ENCODE measurements at places on chromosomes 5 and 9.

DNA sequence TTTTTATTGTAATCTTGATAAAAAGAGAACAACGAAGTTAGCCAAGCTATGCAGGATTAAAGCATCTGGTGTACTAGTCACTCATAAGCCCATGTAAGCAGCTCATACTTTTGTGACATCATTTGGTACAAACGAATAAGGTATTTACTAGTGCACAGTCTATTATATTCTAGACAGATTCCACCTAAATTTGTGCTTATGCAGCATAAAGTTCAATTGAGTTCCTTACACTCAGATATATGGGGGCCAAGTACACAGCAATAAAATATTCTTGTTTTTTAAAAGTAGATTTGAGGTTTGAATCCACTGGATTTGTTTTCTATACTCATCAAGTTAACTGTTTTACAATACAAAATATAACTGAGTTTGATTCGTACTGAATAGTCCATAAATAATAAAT is 1621.2 kb downstream of the MAT2B start:
- no peak for DNase-seq

DNA sequence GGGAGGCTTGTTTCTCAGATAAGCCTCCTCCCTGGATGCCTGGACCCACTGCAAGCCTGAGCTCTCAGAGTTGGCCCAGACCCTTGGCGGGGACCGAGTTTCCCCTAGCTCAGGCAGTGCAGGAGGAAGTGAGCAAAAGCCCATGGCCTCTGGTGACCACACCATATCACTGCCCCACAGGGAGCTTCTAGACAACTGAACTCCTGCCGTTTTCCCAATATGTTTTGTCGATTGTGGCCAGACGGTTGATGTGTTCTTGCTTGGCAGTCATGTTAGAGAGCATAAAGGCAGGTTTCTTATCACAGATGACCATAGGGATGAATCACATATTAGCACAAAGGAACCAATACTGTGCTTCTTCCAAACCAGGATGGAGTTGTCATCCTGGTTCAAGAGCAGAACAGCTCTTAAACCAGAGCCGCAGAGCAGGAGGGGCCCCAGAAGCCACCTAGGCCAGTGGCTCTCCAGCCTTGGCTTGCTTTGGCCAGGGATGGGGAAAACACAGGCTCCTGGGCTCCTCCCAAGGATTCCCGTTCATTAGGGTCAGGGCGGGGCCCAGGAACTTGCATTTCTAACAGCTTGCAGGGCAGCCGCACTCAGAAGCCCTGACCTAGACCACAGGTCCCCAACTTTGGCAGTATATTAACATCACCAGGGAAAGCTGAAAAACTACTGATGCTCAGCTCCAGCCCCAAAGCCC is 113.1 kb upstream of the TBC1D2 start:
- no peak for DNase-seq

DNA sequence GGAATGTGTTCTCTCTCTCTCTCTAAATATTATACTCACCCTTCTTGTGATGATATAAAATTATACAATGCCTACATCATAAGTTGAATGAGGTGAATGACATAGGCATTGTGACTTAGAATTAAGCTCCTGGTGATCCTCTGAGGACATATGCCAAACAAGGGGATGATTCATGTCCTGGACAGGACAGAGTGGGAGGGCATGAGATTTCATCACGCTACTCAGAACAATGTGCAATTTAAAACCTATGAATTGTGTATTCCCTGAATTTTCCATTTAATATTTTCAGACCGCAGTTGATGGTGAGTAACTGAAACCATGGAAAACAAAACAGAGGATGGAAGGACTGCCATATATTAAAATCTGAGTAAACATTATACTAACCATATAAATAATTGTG is 782.2 kb upstream of the NUDT12 start:
- DNase-seq = no peak

GRCh38 chr5:74870299-74871067 is 4.3 kb upstream of the FAM169A start:
- DNase-seq = no peak

GRCh38 chr9:16386007-16386826 is 484.3 kb downstream of the BNC2 start:
- DNase-seq = no peak

GRCh38 chr5:123035918-123036390 is 571 bp downstream of the PPIC start:
- DNase-seq = no peak

DNA sequence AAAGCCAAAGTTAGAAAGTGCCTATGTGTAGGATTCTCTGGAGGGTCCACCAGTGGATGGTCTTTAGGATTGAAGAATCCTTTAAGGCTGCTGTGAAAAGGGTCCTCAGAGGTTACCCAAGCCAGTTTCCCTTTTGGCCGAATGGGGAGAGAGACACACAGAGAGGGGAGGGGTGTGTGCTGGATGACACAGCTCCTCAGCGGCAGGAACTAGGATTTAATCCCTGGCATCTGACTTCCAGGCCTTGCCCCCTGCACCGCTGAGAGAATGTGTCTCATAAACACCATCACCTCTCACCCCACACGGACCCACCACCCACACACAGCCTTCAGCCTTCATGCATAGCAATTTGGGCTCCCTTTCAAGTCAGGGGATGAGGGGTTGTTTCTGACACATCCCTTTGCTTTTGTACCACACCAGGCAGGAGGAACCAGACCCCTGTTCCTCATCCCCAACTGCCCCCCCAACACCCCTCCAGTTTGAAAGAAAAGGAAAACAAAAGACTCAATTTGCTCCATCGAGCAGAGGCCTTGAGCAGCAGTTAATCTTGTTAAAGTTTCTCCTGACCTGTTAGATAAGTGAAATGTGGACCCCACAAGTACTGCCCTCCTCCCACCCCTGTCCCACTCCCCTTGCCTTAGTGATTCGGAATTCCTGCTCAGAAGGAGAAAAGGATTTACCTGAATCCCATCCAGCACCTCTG is 4.0 kb downstream of the PAPPA start:
- no peak for DNase-seq

DNA sequence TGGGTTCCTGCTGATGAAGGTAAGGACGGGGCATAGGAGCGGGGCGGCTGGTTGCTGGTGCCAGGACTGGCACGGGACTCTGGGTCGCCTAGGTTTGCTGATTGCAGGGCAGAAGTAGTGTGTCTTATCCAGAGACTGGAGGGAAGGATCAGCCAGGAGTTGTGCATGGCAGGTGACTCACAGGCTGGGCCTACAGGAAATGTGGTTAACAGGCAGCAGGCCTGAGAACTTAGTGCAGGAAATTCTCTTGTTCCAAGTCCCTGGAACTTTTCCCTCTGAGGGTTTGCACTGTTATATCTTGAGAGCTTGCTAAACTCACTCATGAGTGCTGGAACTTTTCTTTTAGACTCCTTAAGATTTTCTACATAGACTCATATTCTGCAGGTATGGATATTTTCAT is 95.1 kb downstream of the ANXA2R start:
- DNase-seq = no peak

DNA sequence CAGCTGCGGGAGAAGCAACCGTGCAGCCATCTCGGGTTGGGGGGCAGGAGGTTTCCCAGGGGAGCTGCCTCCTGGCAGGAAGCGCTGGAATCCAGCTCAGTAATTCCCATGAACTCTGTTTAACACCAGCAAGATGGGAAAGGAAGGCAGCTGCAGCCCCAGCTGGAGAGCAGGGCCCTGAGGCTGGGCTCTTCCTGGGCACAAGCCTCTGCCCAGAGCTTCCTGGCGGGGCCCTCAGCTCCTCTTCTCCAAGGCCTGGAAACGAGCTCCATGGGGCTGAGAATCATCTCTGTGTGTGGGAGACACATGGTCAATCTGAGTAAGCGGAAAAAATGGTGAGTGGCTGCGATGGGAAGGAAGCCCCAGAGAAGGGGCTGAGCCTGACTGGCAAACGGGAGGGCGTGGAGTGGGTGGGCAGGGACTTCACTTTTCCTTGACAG is 6.3 kb downstream of the MRPL36 start:
- DNase-seq = no peak

DNA sequence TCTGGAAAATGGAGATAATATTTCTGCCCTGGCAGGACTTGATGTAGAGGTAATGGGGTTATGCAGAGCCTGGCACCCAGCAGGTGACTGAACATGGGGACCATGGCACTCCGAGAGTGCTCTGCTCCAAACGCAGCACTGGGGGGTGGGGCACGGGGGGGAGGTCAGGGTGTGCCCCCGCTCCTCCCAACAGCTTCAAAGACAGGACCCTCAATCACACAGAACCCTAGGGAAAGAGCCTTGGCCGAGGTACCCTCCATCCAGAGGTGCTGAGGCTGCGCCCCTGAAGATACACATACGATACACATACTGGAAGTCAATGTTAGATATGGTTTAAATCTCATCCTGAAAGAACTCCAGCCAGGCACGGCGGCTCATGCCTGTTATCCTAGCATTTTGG is 26.6 kb upstream of the CEP72 start:
- no peak for DNase-seq

DNA sequence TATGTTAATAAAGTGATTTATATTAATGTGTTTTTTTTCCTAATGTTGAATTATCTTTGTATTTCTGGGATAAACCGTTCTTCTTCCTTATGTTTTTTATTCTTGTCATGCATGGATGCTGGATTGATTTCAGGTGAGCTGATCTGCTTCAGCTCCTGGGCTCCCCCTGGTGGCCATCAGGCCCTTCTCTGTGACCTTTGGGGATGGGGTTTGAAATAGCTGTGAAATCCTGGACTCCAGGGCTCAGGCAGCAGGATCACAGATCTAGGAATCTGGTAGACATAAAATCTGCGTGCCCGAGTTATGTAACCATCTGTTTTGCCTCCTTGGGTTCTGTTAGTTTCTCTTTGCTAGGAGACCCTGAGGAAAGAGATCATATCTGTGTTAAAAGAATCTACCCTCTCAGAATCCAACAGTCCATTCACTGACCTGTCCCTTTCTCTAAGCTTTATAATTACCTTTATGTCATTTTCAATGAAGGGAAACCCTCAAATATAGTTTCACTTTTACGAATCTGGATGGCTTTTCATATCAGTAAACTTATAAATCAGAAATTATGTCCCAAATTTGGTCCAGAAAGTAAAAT is 12.2 kb upstream of the OR13J1 start:
- DNase-seq = peak; percentile 64

DNA sequence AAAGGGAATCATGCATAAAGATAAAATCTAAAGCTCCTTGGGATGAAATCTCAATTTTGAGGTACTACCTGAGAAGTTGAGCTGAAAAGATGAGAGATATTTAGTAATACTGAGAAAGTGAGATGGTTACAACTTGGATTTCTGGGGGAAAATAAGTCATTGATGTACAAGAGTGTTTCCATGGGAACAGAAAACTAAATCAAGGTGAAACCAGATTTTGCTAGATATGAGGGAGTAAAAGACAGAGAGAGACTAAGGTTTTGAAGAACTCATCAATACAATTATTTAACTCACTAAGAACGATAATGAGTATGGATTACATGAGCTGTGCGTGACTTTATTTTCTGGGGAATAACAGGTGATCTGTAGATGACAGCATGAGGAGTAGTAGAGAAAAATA is 10.2 kb upstream of the ST8SIA4 start:
- no peak for DNase-seq

- DNase-seq = no peak
Observed at GRCh38 chr5:89407054-89407453, 524.1 kb upstream of the MEF2C start.

GRCh38 chr5:160837749-160838593 is 14.0 kb downstream of the ATP10B start:
- no peak for DNase-seq

DNA sequence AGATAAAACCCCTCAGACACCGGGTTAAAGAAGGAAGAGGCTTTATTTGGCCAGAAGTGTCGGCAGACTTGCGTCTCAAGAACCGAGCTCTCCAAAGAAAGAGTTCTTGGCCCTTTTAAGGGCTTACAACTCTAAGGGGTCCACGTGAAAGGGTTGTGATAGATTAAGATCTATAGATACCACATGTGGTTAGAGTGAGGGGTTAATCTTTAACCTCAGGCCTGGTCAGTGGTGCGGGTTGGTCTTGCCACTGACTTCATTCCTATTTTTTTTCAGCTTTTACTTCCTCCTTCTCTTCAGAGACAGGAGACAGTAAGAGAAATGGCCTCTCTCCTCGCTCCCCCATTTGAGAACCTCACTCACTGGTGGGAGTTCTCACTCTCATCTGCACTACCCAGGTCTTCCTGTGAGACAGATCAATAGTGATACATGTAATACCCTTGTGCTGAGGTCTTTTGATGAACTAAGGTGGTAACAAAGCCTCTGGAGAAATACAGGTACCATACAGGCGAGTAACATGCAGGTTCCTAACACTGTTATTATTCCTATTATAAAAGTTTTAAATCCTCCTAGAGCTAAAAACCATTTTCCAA is 52.4 kb upstream of the COX7C start:
- DNase-seq = no peak

Data from stimulated activated CD4-positive, alpha-beta T cell treated with anti-CD3 and anti-CD28 coated beads, Interleukin-15, amount 100 ng/mL, for 1 hour (primary cell).